ENCODE measurements at places on chromosomes 4 and X.
A peak's percentile ranks its signal among the peaks of the same experiment; 100 is the strongest.

DNA sequence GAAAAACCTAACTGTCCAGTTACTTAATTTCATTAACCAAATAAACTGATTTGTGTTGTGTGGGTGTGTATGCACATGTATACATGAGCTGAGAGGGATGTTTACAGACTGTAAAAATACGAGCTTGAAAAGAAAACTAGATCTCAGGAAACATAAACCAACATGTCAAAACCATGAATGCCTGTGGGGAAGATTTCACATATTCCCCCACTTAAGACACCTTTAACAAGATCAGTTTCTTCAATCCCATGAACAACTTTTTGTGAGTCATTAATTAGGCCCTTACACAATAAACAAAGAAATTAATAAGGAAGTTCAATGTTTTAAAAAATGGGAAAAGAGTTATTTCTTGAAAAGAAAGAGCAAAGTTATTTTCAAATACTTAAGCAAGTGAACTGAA, 170.8 kb downstream of the ZNF674 start:
- no peak for DNase-seq

DNA sequence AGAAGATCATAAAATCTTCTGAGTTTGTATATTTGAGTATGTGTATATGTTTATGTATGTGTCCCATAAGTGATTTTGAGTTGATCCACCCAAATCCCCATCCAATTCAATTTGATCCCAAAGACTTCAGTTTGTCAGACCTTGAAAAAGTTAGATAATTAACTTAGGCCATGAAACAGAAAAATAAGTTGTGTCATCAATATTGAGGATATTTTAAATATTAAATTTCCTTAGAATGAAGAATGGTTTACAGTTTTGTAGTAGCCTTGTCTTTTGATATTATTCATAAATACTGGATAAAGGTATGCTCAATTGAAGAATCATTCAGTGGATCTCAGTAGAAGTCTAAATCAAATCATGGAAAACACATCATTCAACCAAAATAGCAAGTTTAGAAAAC, 864.4 kb upstream of the INTU start:
- DNase-seq = no peak

GRCh38 chr4:1154523-1155182, 17.7 kb downstream of the SPON2 start:
- peak; percentile 1 for DNase-seq

DNA sequence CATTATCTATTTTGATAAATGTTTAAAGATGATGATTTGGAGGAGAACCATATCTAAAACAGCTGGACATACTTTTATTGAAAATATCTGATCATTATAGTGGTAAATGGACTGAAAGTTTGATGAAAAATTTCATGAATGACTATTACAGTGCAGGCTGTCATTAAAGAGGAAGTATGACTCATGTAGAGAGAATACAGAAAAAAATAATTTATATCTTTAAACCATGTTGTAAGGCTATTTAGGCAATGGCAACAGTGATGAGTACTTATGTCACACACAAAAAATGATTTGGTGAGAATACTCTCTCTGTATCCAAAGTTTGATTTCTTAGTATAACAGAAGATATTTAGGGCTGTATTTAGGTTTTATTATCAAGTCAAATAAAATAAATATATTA, 3.9 kb upstream of the GLRB start:
- DNase-seq = no peak

- no peak for DNase-seq
These were observed 874.8 kb downstream of the C4orf33 start for GRCh38 chr4:129970801-129971200.

Measured in NCI-H345 (cell line).